ENCODE measurements at places on chromosomes 11 and 22.

- peak; percentile 56 for DNase-seq
Measured at GRCh38 chr11:83723999-83724398, 437.8 kb upstream of the CCDC90B start.

DNA sequence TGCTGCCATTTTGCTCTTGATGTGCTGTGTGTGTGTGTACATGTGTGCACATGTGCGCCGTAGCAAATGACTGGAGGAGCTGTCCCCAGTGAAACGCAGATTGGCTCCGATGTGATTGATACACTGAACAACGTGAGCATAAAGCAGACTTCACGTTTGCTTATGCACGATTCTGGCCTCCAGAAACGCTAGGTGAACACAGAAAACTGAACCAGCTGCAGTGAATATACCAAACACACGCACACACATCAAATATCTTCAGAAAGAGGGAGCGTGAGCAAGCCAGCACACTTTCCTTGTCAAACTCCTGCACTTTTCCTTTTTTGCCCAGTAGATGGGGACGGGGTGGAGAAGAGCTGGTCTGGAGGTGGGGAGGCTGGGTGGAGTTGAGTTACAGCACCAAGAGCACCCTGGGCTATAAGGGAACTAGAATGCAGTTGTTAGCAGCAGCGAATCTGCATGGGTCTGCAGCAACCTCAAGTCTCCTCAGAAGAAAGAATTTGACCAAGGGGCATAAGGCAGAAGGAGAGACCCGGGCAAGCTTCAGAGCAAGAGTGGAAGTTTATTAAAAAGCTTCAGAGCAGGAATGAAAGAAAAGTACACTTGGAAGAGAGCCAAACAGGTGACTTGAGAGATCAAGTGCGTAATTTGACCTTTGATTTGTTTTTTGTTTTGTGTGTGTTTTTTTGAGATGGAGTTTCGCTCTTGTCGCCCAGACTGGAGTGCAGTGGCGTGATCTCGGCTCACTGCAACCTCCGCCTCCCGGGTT is 77.8 kb upstream of the CADM1 start:
- DNase-seq, result no peak

DNA sequence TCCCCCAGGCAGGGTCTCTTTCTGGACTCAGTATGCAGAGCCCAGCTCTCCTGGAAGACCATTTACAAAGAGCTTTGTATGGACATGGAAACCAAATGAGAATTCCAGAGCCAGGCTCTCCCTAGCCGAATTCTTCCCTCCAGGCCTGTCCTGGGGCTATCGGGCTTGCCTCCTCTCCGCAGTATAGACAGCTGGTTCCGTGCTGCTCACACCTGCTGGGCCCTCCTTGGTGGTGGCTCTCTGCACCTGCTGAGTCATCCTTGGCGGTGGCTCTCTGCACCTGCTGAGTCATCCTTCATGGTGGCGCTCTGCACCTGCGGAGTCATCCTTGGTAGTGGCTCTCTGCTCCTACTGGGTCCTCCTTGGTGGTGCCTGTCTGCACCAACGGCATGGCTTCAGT is 743.5 kb downstream of the BRD1 start:
- no peak for DNase-seq

- DNase-seq, result no peak
Measured at GRCh38 chr11:128553662-128554362, 33.5 kb downstream of the ETS1 start.

GRCh38 chr11:587978-588380 is 11.7 kb downstream of the PHRF1 start:
- peak; percentile 88 for DNase-seq

DNA sequence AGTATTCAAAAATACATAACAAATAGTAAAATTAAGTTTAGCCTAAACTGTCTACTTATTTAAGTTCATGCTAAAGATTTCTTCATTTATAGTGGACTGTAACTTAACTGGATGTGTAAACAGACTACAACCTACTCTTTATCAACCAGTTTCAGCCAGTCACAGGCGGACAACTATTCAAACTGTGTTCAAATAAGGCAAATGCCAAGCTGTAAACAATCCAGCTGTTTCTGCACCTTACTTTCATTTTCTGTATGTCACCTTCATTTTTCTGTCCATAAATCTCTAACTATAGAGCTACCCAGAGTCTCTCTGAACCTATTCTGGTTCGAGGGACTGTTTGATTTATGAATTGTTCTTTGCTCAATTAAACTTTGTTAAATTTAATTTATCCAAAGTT is 992.8 kb downstream of the DLG2 start:
- no peak for DNase-seq

- no peak for DNase-seq
Measured at GRCh38 chr22:29503811-29504372, 23.9 kb downstream of the NEFH start.

DNA sequence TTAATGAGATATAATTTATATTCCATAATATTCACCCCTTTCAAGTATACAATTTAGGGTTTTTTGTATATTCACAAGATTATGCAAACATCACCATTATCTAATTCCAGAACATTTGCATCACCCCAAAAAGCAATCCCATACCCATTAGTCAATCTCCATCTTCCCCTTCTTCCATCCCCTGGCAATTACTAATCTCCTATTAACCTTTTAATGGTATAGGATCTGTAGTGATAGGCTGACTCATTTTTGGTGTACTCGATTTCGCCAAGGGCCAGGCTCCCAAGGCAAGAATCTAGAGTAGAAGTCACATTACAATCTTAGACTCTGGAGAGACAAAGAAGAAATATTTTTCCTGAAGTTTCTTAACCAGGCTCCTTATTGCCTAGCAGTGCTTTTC is 113.4 kb downstream of the GAB2 start:
- DNase-seq, result no peak

DNA sequence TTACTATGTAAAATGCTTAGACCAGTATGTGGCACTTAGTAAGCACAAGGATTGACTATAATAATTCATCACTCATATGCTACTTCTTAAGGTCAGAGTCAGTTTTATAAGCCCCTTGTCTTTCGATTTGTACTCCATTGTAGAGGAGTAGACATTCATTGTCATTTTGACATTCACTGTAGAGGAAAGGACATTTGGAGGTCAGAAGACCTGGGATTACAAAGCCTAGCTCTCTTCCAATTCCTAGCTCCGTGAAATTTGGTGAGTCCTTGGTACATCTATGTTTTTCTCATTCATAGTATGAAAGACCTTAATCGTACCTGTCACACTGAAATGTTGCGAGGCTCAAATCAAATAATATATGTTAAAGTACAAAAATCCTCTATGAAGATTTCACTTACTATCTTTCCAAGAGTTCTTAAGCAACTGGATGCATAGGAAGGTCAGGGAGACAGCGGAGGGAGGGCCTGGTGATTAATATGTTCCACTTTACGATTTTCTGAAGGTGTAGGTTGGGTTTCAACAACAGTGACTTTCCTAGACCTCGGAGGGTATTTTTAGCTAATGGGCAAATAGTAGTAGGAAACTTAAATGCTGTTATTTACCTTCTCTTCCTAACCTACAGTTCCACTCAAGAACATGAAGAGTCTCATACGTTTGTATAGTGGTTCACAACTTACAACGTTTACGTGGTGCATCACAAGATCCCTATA is 1.4 kb upstream of the EMSY start:
- no peak for DNase-seq

DNA sequence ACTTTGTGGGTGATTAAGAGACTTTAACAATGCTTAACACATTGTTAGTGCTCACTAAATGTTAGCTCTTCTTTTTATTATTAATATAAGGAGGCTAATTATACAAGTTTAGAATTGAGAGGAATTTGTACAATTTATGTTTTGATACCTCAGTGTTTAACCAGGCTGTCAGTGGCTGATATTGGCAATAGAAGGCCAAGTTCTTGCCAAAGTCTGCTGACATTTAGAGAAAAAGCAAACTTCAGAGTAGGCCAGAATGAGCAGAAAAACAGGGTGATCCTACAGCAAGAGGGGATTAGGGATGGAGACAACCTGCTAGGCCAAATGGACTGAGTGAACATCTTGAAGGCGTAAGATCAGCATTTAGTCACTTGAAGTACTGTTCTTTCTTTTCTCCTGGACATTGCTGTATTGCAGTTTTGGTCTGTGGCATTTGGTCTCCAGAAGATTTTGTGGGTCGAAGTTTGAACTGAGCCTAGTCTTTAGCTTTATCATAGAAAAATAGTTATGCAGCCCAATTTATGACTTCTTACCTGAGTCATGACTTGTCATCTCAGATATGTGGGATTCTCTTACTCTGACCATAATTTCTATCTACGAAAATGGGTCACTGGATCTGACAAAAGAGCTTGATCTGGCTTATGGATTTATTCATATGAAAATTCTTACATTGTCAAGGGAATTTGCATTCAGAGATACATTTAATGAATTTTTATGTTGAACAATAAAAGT is 9.0 kb downstream of the TRIM44 start:
- DNase-seq, result no peak

DNA sequence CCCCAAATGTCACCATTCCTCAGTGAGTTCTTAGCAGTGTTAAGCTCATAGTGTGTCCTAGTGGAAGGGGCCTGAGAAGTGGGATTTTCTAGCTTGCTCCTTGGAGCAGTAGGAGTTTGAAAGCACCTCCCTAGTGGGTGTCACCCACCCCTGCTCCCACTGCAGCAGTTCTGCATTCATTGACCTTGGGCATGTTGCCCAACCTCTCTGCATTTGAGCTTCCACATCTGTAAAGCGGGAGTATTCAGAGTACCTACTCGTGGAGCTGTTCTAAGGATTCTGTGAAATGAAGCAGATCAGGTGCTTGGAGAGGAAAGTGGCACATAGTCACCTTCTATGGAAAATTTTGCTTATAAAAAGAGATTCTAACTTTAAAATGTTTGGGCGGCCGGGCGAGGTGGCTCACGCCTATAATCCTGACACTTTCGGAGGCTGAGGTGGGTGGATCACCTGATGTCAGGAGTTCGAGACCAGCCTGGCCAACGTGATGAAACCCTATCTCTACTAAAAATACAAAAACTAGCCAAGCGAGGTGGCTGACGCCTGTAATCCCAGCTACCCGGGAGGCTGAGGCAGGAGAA is 16.9 kb downstream of the LMO2 start:
- no peak for DNase-seq

DNA sequence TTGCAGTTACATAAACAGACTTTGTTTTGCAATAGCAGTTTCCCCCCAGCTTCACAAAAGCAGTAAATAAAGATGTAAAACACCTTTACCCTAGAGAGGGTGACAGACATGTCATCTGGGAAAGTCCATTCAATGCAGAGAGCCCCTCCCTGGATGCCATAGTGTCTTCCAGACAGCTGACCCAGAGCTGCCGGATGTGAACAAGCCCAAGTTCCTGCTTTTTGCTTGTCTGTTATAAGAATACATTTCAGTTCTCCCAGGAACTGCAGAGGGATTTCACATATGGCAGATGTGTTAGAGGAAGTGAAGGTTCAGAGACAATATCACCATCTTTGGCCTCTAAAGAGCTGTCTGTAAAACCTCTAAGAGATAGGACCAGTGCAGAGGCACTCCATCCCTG is 48.9 kb downstream of the RELT start:
- DNase-seq, result no peak

DNA sequence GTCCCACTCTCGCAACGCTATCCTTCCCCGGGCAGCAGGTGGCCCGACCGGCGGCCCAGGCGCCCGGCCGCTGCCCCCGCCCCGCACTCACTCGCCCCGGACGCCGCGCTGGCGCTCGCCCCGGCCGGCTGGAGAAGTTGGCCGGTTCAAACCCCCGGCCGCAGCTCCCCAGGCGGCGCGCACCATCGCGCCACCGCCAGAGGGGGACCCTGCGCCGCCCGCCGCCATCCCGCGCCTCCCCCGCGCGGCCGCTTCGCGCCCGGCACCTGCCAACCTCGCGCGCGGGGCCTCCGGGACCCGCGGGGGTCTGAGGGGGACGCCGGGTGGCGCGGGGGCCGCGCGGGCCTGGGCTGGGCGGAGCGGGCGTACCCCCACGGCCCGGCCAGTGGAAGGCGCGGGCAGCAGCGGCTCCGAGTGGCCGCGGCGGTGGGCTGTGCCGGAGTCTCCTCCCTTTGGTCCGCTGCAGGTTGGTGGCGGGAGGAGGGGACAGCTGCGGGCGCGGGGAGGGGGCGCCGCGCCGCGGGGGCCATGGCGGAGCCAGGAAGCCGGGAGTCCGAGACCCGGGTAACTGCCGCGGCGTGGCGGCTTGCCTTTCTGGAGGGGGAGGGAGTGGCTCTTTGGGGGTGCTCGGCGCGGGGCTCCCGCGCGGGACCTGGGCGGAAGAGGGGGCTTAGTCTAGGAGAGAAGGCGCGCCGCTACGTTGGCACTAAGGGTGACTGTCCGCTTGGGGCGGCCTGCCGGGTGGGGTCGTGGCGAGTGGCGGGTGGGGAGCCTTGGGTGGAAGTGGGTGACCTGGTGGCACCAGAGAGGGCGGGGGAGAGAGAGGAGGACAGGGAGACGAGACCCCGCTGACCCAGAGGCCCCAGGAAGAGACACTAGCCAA is at the start of the genes MPST and TST:
Gene MPST, plus strand, starts transcription at position 434 of the 883 bp plus-strand sequence. Its CDS starts 95 bp downstream, at position 529.
Gene TST, minus strand, starts transcription at position 139 of the 883 bp plus-strand sequence. CDS start 715 bp downstream, outside the sequence.
- DNase-seq, result peak; percentile 87

GRCh38 chr11:13247606-13248296 is 29.8 kb upstream of the BMAL1 start:
- no peak for DNase-seq

DNA sequence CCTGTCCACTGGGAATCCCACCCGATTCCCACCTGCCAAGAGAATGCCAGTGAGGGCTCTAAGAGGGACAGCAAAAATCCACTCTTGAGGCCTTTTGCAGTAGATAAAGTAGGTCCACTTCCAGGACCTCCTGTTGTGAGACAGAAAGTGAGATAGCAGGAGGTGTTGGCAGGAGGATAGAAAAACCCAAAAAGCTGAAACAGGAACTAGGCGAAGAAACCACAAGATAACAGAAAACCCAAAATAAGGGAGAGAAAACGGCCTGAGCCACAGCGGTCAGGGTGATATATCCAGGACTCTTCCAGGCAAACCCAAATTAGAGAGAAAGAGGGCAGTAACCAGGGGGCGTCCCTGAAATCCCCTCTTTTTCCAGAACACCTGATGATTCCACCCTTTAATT is 79.7 kb upstream of the LINC01488 start:
- DNase-seq, result no peak

DNA sequence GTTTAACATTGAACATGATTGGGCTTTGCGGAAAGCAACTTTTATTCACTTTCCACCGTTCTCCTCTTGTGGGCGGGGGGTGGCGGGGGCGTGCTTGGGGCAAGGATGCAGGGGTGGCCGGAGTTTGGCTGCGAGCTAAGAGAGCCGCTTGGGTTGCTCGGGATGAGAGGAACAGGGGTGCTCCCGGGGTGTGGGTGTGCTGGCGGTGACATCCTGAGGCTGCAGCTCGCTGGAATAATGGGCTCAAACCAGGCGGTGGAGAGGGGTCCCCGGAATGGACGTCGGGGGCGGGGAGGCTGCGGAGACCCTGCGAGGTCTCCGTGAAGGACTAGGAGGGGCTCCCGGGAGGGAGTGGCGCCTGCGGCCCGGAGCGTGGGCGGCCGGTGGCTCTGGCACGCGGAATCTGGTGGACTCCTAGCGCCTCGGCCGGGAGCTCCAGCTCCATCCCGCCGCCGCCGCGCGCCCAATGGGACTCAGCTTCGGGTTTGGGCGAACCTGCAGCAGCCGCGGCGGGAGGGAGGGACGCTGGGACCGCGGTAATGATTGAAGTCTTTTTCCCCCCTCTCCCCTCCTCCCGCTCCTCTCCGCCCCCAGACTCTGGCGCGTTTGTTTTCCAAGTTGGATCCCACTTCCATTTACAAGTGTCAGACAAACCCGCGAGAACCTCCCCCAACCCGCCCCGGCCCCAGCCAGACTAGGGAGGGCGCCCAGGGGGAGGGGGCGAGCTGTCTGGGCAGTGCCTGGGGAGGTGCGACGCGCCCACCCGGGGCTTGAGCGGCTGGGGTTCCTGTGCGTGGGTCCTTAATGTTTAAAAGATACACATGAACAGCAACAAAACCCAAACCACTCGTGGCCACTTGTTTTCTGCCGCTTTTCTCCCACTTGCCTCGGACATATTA is 2.0 kb downstream of the FAT3 start:
- no peak for DNase-seq

GRCh38 chr11:73259406-73260126 is 12.6 kb upstream of the P2RY6 start:
- DNase-seq, result no peak
